ENCODE measurements at places on chromosomes 5 and 9.

GRCh38 chr5:36885566-36886485 lies 9.3 kb downstream of the NIPBL start:
- DNase-seq, result no peak

- no peak for DNase-seq
Measured at GRCh38 chr5:164345853-164346252, 840.4 kb downstream of the MAT2B start.

DNA sequence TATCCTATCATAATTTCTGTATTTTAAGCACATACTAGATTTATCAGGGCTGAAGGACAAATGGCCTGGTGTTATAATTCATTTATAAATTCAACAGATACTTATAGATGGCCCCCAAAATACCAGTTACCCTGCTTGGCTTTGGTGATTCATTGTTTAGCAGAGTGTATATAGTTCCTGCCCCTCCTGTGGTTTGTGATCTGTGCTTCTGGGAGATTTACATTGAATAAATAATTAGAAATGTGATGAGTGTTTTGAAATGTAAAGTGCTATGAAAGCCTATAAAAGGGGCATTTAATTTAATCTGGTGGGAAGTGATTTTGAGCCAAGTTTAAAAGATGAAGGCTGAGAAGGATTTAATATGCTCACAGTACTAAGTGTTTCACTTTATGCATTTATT lies 36.7 kb upstream of the ZCCHC7 start:
- no peak for DNase-seq

DNA sequence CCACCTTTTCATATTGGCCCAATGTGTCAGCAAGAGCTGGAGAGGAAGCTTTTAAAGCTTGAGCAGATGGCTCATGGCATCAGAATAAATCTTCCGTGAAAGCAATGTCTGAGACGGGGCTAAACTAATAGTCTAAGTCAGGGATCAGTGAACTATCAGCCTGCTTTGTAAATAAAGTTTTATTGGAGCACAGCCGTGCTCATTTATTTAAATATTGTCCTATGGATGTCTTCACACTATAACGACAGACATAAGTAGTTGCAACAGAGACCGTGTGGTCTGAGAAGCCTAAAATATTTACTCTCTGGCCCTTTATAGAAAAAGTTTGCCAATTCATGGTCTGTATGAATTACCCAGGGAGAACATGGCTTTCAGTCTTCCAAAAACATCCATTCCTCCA lies 85.6 kb upstream of the SLC44A1 start:
- DNase-seq, result no peak

DNA sequence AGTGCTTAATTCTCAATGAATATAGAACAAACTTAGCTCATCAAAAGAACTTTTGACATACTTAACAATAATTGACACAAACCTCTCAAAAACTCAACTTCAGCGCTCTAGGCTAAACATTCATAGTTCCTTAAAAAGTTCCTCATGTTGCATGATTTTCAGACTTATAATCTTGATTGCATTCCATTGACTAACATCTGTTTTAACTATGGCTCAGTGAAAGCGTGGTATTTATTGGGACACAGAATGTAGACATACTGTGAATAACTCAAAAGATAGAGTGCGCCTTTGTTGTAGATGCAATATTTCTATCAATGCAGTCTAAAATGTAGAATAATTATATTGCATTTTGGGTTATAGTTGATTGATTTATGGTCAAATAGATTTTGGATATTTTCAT lies 227.1 kb upstream of the HAPLN1 start:
- no peak for DNase-seq

DNA sequence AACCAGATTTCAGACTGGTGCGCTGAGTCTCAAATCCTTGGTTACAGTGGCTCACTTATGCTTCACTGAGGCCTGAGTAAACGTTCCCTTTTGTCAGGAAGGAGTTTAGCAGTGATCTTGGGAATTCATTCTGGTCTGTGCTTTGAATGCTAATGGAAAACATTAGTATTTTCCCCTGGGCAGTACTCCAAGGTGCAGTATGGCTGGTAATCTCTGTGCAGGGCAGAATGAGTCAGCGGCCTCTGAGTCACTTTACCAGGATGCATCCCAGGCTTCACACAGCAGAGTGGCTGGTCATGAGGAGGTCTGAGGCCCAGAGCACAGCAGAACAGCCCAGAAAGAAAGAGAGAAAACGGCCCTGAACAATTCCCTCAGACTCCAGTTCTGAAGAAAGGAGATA lies 54.0 kb downstream of the PCA3 start:
- DNase-seq, result no peak

Measured in NCI-H1436 (cell line).